ENCODE measurements at places on chromosomes 1 and 21.

- DNase-seq: no peak
Measured at GRCh38 chr1:170893655-170894297, 41.6 kb upstream of the MROH9 start.

GRCh38 chr1:220884109-220884980 lies 5.1 kb downstream of the HLX start:
- no peak for DNase-seq

- DNase-seq: no peak
Measured at GRCh38 chr1:211842518-211842917, 12.0 kb upstream of the LPGAT1 start.

- DNase-seq: no peak
Measured at GRCh38 chr1:28526886-28527285, 21.0 kb downstream of the RCC1 start.

DNA sequence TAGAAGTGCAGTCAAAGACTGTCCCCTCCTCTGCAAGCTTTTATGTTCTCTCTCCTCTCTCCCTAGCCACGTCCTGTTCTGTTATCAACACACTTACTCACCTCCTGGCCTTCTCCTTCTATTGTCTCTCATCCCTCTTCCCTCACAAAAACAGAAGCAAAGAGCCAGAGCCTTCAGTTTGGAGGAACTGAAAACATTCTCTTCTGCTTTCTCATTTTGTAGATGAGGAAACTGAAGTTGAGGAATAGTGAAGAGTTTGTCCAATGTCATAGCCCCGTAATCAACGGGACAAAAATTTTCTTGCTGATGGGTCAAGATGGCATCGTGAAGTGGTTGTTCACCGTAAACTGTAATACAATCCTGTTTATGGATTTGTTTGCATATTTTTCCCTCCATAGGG lies 1.9 kb downstream of the NLRP3 start:
- DNase-seq: no peak

DNA sequence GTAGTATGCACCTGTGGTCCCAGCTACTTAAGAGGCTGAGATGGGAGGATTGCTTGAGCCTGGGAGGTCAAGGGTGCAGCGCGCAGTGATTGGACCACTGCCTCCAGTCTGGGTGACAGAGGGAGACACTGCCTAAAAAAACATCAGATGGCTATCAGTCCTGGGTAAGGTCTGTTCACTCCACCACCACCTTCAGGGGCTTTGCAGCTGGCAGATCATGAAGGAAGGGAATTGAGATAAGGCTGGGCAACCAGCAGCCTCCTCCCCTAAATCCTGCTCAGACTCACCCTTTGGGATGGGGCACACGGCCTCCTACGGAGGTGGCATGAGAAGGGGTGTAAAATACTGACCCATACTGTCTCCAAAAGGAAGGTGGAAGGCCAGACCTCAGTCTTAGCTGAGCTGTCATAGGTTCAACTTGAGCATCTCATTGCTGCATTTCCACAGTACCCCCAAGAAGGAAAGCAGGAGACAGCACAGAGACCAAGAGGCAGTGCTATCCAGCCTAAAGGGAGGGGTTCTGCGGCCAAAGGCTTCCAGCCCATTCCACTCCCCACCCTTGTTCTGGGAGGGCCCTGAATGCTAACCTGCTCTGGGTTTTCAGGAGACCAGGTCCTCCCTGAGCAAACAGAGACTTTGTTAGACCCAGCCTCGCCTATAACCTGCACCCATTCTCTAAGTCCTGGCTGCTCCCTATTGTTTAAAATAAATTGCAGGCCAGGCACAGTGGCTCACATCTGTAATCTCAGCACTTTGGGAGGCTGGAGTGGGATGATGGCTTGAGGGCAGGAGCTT lies 13.7 kb downstream of the SLC45A3 start:
- no peak for DNase-seq

GRCh38 chr1:82337635-82338034 lies 536.9 kb downstream of the ADGRL2 start:
- no peak for DNase-seq

- peak; percentile 29 for DNase-seq
Measured at GRCh38 chr1:87449348-87449963, 120.8 kb downstream of the LMO4 start.

Measured in NCI-H1105 (cell line).